ENCODE measurements at places on chromosomes 6 and 20.

DNA sequence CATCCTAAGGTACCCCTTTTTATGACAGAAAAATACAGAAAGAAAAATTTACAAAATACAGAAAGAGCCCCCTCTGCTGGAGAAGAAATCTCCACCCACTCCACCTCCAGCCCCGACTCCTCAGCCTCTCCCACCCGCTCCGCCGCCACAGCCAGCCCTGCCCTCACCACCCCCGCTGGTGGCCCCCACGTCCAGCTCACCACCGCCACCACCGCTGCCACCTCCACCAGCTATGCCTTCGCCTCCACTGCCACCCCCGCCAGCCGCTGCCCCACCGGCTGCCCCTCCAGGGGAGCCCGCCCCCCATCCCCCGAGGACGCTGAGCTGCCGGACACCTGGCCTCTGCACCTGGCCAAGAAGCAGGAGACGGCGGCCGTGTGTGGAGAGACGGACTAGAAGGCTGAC is 17.7 kb downstream of the WFDC2 start:
- no peak for DNase-seq

DNA sequence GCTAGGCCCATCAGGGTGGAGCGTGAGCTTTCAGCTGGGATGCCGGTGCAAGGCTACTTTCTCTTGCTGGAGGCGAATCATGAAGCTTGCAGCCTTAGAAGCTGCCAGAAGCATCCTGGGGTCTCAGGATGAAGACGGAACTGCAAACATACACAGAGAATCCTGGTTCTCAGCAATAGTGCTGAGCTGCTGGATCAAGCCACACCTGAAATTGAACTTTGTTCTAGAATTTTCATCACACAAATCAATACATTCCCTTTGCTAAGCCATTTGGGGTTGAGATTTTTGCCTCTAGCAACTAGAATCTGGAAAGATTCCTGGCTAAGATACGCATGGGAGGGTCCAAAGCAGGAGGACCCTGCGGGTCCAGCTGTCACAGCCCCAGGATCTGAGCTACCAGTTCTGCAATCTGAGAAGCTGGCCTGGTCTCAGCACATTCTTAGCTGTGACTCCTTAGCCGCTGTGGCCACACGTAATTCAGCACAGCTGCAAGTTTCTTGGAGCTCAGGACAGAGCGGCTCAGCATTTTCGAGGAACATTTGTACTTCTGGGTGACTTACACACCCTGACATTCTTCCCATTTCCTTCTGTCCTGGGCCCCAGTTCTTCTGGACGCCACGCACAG is 6.6 kb upstream of the ARFGAP1 start:
- DNase-seq: no peak

- DNase-seq: no peak
These were observed 75.2 kb downstream of the MAP3K5 start for GRCh38 chr6:136716917-136717715.

DNA sequence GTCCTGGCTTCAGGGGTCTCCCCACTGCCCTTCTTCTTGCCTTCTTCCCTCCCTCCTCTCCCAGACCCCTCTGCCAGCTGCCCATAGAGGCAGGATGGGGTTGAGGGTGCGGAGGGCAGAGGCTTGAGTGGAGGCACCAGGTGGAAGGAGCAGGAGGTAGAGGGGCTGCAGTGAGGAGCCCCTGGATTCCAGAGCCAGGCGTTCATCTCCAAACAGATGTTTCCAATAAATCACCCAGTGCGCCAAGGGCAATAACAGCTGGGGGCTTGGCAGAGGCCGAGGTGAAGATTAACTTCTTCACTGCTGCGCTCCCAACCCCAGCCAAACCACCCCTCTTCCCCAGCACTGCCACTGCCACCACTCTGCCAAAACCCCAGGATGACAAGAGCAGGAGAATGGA is 10.7 kb downstream of the MDFI start:
- DNase-seq: no peak

GRCh38 chr20:61931476-61932198 is 134.0 kb downstream of the TAF4 start:
- no peak for DNase-seq

- no peak for DNase-seq
These were observed 73.4 kb downstream of the GFOD1 start for GRCh38 chr6:13413900-13414555.

GRCh38 chr6:54188846-54189245 is 77.6 kb downstream of the MLIP start:
- no peak for DNase-seq
